ENCODE measurements at places on chromosomes 6 and 20.

- H3K4me3 ChIP-seq = no peak overlapping the region
- no peak for DNase-seq
- H3K27me3 ChIP-seq = peaks cover 64% of the 10 kb centered on the region
- peaks cover 2% of the 10 kb centered on the region for H3K4me1 ChIP-seq
- H3K36me3 ChIP-seq = peaks cover 2% of the 10 kb centered on the region
Measured at GRCh38 chr6:170279426-170279825, 11.5 kb downstream of the DLL1 start.

DNA sequence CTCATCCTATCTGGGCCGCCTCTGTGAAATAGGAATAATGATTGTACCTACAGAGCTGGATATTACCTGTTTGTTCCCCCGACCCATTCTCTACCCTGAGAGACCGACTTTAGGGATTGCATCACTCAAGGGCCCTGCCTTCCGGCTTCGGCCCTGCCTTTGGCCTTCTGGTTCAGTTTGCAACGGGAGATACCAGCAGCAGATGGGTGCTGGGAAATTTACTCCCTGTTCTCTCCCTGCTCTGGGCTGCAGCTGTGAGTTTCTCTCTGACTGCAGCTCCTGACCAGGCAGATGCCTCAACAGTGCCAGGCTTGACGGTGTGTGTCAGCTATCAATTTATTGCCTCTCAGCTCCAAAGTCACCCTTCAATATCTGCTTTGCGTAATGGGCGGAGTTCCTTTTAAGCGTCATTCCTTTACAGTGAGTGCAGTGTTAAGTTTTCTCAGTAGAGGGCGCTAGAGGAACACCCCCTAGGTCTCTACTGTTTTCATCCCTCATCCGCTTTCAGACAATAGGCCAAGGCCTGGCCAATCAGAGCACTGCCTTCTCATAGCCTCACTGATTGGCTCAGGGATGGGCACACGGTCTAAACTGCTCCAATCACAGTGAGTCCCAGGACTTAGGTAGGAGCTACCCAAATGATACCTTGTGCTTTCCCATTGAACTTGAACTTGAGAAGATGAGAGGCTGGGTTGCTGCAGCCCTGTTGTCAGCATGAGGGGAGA is 30.0 kb downstream of the KCNG1 start:
- no peak overlapping the region for H3K4me3 ChIP-seq
- H3K27me3 ChIP-seq = peaks cover 40% of the 10 kb centered on the region
- no peaks in the 10 kb centered on the region for H3K4me1 ChIP-seq
- no peaks in the 10 kb centered on the region for H3K36me3 ChIP-seq

GRCh38 chr6:142878407-142878806 is 66.6 kb downstream of the HIVEP2 start:
- peaks cover 45% of the 10 kb centered on the region for H3K4me1 ChIP-seq
- H3K36me3 ChIP-seq = no peaks in the 10 kb centered on the region
- DNase-seq = no peak
- no peaks in the 10 kb centered on the region for H3K27me3 ChIP-seq

GRCh38 chr6:147738099-147738498 is 229.6 kb downstream of the SAMD5 start:
- no peak overlapping the region for H3K4me3 ChIP-seq
- no peak overlapping the region for H3K27ac ChIP-seq
- no peaks in the 10 kb centered on the region for H3K27me3 ChIP-seq

DNA sequence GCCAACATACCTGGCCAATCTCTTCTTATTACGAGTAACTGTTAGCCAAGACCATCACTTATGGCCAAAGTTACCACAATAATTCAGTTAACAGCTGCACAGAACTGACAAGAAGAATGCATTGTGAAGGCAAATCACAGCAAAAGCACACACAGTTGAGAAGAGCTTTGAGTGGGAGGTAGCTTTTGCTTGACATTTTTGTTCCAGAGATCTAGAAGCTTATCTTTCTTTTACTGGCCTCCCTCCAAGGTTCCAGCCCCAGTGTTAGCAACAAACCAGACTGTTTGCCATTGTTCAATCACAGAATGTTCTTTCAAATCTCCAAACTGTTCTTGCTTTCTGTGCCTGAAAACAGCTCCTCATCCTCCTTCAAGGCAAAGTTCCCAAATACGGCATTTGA is 35.9 kb upstream of the IRAK1BP1 start:
- no peak for DNase-seq
- H3K27me3 ChIP-seq = peaks cover 10% of the 10 kb centered on the region
- no peaks in the 10 kb centered on the region for H3K4me1 ChIP-seq

DNA sequence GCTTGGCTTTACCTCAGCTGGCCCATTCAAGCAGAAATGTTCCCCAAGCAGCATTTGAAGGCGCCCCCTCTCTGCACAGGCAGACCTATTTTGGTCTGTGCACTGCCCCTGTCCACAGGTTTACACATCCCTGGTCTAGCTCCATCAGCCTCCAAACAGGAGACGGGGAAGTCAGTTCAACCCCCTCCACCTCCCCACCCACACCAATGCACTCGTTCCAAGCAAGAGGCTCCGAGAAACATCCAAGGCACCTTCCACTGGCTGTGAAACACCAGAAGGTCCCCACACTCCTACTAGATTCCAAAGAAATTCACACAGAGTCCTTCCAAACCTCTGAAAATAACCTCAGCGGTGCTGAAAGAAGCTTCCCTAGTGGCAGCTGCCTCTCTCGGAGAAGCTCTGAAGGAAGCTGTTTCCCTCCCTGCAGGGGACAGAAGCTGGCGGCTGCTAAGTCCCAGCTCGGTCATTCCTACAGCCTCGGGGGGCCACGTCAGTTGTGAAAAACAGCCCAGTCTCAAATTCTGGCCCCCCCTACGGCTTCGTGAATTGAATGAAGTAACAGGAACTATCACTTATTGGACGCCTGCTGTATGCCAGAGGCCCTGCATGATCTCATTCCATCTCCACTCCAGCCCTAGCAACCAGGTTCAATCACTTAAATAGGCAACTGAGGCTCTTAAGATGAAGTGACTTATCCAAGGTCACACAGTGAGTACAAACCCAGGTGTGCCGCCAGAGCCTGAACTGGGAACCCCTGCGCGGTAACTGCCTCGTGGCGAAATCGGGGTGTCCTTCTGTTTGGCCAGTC is 815 bp downstream of the SPATA2 start:
- H3K27me3 ChIP-seq = no peaks in the 10 kb centered on the region
- peak overlapping the region; percentile 100 for H3K27ac ChIP-seq
- DNase-seq = peak; percentile 15
- H3K36me3 ChIP-seq = peaks cover 42% of the 10 kb centered on the region
- H3K4me1 ChIP-seq = peaks cover 44% of the 10 kb centered on the region

DNA sequence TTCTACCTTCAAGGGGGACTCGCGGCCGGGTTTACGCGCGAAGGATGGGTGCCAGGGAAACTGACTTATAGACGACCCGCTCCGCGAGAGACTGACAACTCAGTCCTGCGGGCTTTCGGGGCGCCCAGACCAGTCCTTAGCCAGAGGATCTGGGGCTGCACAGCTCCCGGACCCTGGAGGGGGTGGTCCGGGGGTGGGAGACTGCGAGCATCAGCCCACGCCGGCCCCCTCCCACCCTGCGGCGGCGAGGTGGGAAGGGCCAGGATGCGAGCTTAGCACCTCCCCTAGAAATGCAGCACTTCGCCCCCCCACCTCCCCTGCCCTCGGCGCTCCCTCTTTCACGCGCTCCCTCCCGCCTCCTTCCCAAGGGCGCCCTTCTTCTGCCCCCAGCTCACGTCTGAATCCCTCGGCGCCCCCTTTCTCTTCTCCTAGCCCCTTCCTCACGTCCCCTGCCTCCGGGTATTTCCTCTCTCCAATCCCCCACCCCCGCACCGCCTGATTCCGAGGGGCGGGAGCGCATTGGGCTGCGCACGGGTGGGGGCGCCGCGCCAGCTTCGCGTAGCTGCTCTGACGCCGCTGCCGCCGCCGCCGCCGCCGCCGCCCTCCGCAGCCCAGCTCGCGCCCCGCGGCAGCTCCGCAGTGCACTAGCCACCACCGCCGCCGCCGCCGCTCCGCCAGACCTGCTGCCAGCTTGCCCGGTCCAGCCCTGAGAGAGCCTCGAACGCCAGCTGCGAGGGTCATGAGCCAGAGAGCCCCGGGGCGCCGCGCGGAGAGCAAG is at the start of gene SLC32A1:
SLC32A1 (plus strand) TSS at position 639 of the 778 bp plus-strand sequence. CDS start 239 bp downstream, outside the sequence.
- DNase-seq = no peak
- H3K27ac ChIP-seq = no peak within 1 kb of the TSS
- H3K27me3 ChIP-seq = peaks cover 100% of the 10 kb centered on the region
- peaks cover 30% of the 10 kb centered on the region for H3K4me1 ChIP-seq
- peak within 1 kb of the TSS; percentile 59 for H3K4me3 ChIP-seq

DNA sequence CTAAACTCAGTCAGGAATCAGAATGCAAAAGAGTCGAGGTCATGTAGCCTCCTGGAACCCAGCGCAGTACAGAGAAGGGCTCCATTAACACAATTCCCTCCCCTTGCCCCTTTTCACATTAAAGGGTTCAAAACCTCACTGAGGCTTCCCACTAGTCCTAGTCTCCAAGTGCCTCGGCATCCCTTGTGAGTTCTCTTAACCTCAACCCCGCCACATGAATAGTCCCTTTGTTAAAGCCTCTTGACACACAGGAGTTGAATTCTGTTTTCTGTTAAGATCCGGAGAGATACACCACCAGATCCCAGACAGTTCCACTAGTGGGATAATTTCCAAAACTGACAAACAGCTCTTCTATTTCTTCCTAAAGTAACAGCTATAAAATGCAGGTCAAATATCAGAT is 17.8 kb downstream of the PTPRT start:
- no peak overlapping the region for H3K27ac ChIP-seq
- H3K27me3 ChIP-seq = peaks cover 6% of the 10 kb centered on the region

GRCh38 chr6:110561696-110562095 is 85.3 kb upstream of the SLC22A16 start:
- peaks cover 8% of the 10 kb centered on the region for H3K27me3 ChIP-seq
- no peak overlapping the region for H3K4me3 ChIP-seq
- DNase-seq = no peak
- H3K27ac ChIP-seq = peak overlapping the region; percentile 44
- H3K36me3 ChIP-seq = no peaks in the 10 kb centered on the region

DNA sequence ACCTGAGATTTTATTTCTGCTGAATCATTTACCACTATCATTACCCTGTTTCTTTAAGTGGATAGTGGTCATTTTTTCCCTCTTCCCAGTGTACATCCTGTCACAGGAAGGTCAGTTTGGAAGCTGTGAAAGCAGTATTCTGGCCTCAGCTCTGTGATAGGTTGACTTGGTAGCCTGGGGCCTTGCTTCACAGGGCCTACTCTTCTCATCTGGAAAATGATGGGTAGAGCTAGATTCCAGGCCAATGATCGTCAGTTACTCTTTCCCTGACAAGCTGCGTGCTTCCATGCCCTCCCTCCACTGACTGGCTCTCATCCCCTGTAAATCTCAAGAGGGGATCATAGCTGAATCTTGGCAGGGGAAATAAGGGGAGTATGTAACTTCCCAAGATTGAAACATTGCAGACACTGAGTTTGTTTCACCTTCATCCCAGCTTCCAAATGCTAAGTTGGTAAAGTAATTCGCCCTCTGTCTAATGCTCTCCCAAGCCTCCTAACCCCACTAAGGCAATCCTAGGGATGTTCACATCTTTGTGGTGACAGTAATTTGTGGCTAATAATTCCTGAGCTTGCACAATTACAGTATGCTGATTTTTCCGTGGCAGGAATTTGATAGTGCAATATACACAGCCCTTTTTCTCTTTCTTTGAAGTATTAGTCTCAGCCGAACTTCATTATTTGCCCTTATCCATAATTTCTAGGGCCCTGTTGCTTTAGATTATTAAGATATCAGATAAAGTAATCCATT is 51.2 kb downstream of the VAPB start:
- peaks cover 31% of the 10 kb centered on the region for H3K4me1 ChIP-seq
- H3K36me3 ChIP-seq = peaks cover 47% of the 10 kb centered on the region
- DNase-seq = no peak
- H3K27ac ChIP-seq = no peak overlapping the region

- peak overlapping the region; percentile 77 for H3K27ac ChIP-seq
- H3K4me3 ChIP-seq = peak overlapping the region; percentile 65
- H3K4me1 ChIP-seq = peaks cover 71% of the 10 kb centered on the region
- no peak for DNase-seq
Measured at GRCh38 chr6:36114798-36115408, 15.4 kb upstream of the MAPK13 start.

- no peak for DNase-seq
- no peaks in the 10 kb centered on the region for H3K27me3 ChIP-seq
- H3K36me3 ChIP-seq = no peaks in the 10 kb centered on the region
- no peak overlapping the region for H3K27ac ChIP-seq
- H3K4me1 ChIP-seq = no peaks in the 10 kb centered on the region
Measured at GRCh38 chr6:127013865-127014264, 104.6 kb upstream of the RSPO3 start.

DNA sequence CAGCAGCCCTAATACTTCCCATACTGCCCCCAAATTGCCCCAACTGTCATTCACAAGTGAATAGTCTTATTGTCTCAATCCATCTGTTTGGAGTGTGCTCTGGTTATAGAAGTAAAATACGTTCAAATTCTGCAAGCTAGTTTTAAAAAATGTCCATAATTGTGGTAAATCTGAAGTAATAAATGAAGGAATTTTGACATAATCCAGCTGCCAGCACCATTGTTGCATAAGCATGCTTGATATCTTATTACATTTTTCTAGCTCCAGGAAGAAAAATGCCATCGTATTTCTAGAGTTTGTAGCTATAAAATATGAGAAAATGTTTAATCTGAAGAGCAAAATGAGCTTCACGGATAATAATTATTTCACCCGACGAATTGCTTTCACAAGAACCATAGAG is 664.7 kb downstream of the RFPL4B start:
- no peak overlapping the region for H3K4me3 ChIP-seq
- no peaks in the 10 kb centered on the region for H3K36me3 ChIP-seq
- H3K27ac ChIP-seq = no peak overlapping the region
- no peak for DNase-seq

DNA sequence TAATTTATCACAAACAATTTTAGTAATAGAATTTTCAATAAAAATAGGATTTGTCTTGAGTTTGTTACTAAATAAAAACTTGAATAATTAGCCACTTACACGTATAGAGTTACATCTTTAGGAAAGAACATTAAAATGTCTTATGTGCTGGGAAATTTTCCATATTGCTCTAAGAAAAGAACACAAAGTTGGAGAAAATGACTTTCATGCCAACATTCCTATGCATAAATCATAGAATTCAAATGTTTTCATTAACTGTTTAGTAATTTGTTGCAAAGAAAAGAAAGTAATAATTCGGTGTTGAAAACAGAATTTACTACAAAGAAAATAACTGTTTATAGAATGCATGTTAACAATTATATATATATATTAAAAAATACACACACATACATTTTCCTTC is 4.7 kb upstream of the TBC1D32 start:
- no peak for DNase-seq
- no peak overlapping the region for H3K4me3 ChIP-seq
- H3K4me1 ChIP-seq = peaks cover 9% of the 10 kb centered on the region
- H3K36me3 ChIP-seq = peaks cover 9% of the 10 kb centered on the region
